ENCODE measurements at places on chromosomes 1 and 21.

GRCh38 chr1:26853156-26853555 lies 9.8 kb upstream of the SFN start:
- DNase-seq, result peak; percentile 80

GRCh38 chr1:218209351-218209861 lies 75.7 kb upstream of the RRP15 start:
- no peak for DNase-seq

- peak; percentile 93 for DNase-seq
Measured at GRCh38 chr21:39348355-39349210, at the start of gene HMGN1. Gene HMGN1 (minus strand): TSS chr21:39349088. CDS start chr21:39348917, 171 bp downstream.

DNA sequence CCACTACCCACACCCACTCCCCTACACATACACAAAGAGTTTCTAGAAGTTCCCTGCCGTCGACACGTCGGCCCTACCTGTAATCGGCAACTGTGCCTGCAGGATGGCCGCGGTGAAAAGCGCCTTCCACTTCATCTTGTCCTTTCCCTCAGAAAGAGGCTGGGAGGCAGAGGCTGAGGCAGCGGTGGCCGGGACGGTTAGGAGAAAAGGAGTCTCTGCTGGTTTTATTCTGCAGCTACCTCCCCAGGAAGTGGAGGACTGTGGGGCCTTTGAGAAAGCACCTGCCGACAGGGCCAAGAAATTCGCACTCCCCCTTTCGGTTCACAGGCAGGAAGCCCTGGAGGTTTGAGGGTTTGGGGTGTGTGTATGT lies at the start of gene CD247:
Gene CD247, minus strand, starts transcription at position 199 of the 370 bp plus-strand sequence. Its CDS starts 64 bp downstream, at position 135.
- DNase-seq, result peak; percentile 77

- DNase-seq, result peak; percentile 36
Measured at GRCh38 chr1:941588-942383, 17.3 kb downstream of the NOC2L start.

DNA sequence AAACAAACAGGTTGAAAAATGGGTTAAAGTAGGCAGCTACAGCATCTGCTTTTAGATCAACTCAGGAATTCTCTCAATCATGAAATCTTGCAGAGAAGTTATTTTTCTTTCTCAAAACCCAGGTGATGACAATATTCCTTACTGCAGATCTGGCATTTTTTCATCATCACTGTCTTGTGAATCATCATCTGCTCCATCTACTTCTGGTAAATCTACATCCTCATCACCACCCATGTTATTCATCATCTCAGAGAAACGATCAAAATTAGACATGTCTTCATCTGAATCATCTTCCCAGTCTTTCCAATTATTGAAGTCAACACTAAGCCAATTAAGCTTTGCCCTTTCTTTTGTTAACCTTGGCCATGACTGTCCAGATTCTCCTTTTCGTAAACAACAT lies 21.8 kb downstream of the GBP2 start:
- DNase-seq, result no peak

DNA sequence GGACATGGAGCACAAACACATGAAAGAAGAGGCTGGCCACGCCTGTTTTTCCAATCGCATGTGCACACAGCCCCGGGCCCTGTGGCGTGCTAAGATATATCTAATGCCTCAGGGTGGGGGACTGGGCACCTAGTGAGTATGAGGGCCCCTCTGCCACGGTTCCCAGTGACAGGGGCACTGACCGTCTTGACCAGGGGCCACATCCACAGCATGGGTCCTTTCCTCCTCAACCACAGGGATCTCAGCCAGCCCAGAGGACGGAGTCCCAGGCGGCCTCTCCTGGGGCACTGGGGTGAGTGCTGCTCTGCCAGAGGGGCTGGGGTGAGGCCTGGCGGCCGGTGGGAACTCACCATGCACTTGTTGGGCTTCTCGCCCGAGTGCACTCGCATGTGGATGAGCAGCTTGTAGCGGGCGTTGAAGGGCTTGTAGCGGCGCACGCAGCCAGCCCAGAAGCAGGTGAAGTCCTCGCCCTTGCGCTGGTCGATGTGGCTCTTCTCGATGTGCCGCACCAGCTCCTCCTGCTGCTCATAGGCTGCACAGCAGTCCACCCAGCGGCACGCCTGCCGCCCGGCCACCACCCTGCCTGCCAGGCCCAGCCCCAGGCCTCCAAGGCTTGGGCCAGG lies 134.7 kb downstream of the DMRTB1 start:
- no peak for DNase-seq

- DNase-seq, result no peak
Measured at GRCh38 chr21:35206141-35207125, 157.3 kb upstream of the RUNX1 start.

DNA sequence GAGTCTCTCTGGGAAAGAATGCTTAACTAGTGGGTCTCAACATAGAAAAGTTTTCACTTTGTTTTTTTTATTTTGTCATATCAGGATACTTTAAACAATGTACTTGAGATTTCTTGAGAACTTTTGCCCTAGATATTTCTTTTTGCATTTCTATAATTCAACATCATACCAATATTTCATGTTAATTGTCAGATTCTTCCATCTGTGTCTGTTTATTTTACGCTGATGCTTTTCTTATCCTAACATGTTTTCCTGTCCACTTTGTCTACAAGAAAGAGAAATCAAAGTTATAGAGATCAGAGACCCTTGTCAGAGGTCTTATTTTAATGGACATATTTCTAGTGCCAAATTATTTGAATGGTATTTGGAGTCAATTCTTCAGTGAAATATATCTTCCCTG lies 95.5 kb upstream of the B3GALT2 start:
- DNase-seq, result no peak

- no peak for DNase-seq
Measured at GRCh38 chr1:117596023-117596720, 9.7 kb upstream of the TENT5C start.

- no peak for DNase-seq
Measured at GRCh38 chr1:87426463-87427249, 98.0 kb downstream of the LMO4 start.

GRCh38 chr1:24052220-24052619 lies 59.7 kb downstream of the MYOM3 start:
- DNase-seq, result no peak

DNA sequence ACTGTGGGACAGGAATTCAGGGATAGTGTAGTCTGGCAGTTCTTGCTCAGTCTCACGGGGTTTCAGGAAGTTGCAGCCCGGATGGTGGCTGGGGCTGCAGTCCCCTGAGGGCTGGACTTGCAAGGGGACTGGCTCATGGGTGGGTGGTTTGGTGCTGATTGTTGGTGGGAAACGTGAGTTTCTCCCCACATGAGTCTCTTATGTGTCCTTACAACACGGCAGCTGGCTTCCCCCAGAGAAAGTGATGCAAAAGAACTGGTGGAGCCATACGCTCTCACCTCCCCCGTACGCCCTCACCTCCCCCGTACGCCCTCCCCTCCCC lies 64.9 kb downstream of the EVA1C start:
- no peak for DNase-seq

- DNase-seq, result no peak
Measured at GRCh38 chr1:12100071-12100470, 37.0 kb downstream of the TNFRSF8 start.

DNA sequence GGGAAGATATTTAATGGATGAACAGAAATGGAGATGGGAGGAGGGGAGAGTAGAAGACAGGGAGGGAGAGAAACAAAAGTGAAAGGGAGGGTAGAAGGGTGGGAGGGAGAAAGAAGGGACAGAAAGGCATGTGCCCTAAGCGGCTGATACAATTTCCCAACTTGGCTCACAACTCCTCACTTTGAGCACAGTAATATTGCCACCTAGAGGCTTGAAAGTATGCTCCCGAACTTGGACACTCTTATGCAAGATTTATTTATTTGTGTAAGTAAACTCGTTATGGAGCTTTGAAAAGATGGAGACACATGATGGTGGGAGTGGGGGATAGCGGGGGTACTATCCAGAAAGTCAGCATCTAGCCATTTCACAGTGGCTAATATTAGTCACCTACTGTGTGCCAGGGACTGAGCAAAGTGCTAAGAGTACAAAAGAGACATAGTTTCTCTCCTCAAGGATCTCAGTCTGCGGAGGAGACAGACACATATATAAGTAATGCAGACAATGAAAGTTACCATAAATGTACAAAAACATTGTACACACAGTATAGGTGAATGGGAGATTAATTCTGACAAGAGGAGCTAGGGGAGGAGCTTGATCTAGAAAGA lies 189.7 kb downstream of the SEC16B start:
- no peak for DNase-seq

- no peak for DNase-seq
Measured at GRCh38 chr1:234839663-234840062, 229.7 kb upstream of the IRF2BP2 start.

DNA sequence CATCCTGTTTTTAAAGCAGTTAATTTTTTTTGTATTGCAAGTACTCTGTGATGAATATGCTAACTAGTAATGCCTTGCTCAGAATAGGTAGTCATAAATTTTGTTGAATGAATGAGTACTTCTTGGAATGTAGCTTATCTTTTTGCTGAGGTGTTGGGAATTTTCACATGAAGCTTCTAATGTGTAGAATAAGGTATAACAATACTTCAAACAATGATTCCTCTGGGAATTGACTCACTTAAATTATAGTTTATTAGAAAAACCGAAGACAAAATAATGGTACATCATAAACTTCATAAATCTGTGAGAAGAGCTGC lies 13.9 kb downstream of the CDC14A start:
- no peak for DNase-seq

DNA sequence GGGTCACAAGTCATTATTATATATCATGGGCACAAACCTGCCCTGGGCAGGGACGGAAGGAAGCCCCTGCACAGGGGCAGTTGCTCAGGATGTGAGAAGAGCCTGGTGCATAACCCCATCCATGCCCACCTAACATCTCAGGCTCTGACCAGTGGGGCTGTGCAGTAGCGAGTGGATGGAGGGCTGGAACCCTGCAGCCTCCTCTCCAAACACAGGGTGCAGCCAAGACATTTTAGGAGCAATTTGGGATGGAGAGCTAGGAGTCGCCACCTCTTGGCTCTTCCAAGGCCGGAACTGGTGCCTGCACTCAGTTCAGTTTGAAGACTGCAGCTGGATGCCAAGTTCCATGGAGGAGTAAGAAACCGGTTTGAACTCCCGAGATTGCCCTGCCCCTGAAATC lies 2.8 kb downstream of the MX1 start:
- no peak for DNase-seq

GRCh38 chr1:153922972-153923925 lies at the start of gene GATAD2B:
Gene GATAD2B (minus strand): TSS chr1:153922972. CDS start chr1:153828347, 94,625 bp downstream.
- peak; percentile 99 for DNase-seq

GRCh38 chr1:155323729-155324036 lies 3.0 kb downstream of the RUSC1 start:
- peak; percentile 82 for DNase-seq

GRCh38 chr1:157505481-157506272 lies 46.6 kb downstream of the FCRL5 start:
- no peak for DNase-seq

GRCh38 chr1:151145304-151146071 lies 943 bp downstream of the SEMA6C start:
- peak; percentile 25 for DNase-seq

DNA sequence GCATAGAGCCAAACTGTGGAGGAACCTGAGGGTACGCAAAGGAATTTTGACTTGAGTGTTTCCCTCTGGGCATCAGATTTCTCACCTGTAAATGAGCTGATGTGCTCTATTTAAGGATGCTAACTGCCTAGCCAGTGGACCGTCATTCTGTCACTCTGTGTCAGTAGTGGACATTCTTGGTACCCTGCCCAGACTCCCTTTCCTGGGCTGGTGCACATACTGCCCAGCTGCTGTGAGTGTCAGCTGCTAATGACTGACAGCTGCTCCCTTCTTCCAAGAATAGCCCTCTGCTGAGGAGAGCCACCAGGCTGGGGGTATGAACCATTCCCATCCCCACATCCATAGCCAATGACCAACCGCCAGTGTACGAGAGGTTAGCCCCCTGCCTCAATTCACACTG lies 193.1 kb upstream of the DAB1 start:
- DNase-seq, result no peak

- DNase-seq, result no peak
Measured at GRCh38 chr1:173190101-173190936, 16.8 kb downstream of the TNFSF4 start.

DNA sequence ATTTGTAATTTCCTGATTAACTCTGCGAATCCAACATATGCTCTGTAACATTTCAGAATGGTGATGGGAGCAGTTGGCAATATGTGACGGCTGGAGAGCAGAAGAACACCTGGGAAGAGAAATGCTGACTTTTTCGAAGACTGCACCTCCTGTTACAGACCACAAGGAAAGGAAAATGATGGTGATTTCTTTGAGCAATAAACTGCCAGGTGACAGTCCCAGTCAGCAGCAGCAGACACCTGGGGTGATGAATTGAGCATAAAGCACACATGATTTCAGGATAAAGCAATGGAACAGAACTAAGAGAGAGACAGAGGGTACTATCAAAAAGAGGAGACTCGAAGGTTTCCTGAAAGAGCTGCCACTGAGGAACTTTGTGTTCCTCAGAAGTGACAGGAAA lies 528.6 kb downstream of the NEGR1 start:
- DNase-seq, result no peak

DNA sequence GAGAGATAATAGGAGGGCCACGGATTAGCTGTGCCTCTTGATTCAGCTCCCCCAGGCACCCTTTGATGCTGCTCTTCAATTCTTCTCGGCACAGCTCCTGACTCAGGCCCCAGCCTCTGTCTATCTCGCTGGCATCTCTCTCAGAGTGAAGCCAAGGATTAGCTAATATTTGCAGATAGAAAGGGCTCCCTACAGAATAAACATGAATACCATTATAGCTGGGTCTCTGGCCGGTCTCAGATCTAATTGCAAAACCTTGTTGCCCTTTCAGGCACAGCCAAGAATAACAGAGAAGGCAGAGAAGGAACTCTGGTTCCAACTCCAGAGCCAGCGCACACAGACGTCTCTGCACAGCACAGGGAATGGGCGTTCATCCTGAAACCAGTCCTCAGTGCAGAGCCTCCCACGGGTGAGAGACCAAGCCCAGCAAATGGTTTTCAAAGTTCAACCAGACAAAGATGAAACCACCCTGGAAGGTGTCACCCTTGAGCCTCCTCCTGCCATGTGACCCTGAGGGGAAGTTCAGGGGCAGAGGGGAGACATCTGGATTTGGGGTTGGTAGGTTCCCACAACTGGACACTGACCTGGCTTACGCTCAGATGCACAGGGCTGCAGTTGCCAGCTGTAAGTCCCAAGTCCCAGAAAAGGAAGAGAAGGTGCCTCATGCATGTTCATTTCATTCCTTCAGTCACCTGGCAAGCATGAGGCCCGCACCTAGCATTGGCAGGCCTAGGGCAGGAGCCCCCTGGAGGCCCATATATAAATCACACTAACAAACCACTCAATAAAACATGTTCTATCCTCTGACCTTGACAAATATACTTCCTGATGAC lies 394.0 kb downstream of the NPHP4 start:
- no peak for DNase-seq

DNA sequence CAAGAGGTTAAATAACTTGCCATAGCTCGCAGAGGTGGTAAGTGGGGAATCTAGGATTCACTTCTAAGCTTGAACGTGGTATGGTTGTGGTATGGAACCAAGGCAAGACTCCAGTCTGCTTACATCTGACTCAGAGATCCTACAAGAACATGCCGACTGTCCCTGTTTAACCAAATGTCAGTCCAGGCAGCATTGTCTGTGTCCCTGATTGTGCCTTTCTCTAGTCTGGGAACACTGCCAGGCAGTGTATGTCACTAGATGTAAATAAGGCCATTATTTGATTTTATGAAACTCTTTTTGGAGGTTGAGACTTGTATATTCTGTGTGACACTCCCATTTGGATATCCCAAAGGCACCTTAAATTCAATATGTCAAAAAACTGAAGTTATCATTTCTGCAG lies 96.0 kb downstream of the NOS1AP start:
- DNase-seq, result no peak

Measured in activated naive CD4-positive, alpha-beta T cell treated with Interleukin-2 at 50 U/mL for 16 hours (primary cell).